ENCODE measurements at places on chromosomes 5 and 9.

DNA sequence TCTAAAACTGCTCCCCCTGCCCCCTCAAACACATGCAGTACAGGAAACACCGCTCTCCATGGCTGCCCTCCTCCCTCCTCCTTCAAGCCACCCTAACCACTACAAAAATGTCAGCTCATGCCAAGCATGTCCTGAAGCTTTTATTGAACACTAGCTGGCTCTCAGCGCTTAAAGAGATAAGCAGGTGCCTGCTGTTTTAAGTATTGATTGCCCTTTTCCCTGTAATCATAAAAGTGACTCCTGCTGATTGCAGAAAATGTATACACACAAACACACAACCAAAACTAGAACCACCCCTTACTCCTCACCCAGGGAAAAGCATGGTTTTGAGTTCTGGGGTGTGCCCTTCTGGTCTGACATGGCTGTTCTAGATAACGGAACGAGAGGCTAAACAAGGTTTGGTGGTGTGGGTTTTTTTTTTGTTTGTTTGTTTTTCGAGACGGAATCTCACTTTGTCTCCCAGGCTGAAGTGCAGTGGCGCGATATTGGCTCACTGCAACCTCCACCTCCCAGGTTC is 3.7 kb upstream of the UCK1 start:
- DNase-seq, result no peak

DNA sequence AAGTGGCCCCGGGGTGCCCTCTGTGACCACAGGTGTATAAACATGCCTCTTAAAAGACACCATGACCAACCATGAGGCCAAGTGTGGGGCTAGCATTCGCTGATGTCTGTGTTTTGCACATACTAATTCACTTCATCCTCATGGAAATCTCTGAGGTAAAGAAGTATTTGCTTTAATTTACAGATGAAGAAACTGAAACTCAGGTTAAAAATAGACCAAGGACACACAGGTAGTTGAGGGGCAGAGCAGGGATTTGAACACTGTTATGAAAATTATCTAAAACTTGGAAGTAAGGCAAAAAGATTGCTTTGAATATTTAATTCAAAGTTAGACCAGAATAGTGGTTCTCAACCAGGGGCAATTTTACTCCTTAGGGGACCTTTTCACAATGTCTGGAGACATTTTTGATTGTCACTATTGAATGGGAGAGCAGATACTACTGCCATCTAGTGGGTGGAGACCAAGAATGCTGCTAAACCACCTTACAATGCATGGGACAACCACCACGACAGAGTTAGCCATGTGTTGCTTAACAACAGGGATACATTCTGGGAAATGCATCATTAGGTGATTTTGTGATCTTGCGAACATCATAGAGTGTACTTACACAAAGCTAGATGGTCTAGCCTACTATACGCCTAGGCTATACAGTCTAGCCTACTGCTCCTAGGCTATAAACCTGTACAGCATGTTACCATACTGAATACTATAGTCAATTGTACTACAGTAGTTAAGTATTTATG is 8.0 kb upstream of the FXN start:
- peak; percentile 36 for DNase-seq

DNA sequence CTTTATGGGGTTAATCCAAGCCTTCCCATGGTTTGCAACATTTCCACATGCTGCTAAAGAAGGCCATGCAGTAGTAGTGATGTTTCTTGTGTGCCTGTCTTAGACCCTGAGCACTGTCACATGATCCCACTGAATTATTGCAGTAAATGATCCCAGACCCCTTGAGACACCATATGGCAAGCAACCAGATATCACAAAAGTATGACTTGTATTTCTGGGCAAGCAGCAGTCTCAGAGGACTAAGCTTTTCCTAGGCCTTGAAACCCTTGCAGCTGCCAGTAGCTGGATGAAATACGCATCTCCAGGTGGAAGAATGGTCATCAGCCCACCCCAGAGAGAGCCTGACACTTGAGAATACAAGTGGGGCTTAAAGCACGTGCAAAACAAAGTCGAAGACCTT is 41.8 kb downstream of the CDO1 start:
- DNase-seq, result no peak

- DNase-seq, result no peak
Observed at GRCh38 chr9:106961623-106962022, 98.7 kb downstream of the ZNF462 start.

DNA sequence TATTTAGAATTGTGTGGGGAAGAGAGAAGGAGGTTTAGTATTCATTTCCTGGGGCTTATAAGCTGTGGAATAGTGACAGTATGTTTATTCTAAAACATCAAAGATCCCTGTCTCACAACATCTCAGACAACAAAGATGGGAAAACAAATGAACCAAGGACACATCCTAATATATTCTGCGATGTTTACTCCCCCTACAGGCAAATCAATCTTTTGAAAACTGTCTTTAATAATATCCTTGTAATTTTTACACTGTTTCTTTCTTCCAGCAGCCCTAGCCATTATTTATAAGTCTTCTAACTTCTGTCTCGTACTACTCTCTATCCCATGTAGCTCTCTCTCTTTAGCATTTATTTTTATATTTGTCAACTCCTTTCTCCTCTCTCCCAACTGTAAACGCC is 33.5 kb upstream of the TMEM252 start:
- no peak for DNase-seq

DNA sequence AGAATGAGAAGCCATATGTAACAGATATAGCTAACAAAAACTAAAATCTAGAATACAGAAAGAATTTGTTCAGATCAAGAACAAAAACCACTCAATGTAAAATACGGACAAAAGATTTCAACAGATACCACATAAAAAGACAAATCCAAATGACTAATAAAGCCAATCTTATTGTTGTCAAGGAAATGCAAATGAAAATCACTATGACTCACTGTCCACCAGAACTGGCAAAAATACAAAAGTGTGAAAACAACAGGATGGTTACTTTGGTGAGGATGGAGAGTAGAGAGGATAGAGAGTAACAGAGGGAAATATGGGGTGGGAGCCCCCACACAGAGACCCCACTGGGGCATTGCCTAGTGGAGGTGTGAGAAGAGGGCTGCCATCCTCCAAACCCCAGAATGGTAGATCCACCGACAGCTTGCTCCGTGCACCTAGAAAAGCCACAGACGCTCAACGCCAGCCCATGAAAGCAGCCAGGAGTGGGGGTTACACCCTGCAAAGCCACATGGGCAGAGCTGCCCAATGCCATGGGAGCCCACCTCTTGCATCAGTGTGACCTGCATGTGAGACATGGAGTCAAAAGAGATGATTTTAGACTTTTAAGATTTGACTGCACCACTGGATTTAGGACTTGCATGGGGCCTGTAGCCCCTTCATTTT is 15.2 kb upstream of the RHOBTB3 start:
- peak; percentile 82 for DNase-seq

- peak; percentile 55 for DNase-seq
Observed at GRCh38 chr9:16864649-16865434, 5.6 kb downstream of the BNC2 start.

GRCh38 chr5:92017776-92018175 is 634.7 kb upstream of the ARRDC3 start:
- DNase-seq, result peak; percentile 87

DNA sequence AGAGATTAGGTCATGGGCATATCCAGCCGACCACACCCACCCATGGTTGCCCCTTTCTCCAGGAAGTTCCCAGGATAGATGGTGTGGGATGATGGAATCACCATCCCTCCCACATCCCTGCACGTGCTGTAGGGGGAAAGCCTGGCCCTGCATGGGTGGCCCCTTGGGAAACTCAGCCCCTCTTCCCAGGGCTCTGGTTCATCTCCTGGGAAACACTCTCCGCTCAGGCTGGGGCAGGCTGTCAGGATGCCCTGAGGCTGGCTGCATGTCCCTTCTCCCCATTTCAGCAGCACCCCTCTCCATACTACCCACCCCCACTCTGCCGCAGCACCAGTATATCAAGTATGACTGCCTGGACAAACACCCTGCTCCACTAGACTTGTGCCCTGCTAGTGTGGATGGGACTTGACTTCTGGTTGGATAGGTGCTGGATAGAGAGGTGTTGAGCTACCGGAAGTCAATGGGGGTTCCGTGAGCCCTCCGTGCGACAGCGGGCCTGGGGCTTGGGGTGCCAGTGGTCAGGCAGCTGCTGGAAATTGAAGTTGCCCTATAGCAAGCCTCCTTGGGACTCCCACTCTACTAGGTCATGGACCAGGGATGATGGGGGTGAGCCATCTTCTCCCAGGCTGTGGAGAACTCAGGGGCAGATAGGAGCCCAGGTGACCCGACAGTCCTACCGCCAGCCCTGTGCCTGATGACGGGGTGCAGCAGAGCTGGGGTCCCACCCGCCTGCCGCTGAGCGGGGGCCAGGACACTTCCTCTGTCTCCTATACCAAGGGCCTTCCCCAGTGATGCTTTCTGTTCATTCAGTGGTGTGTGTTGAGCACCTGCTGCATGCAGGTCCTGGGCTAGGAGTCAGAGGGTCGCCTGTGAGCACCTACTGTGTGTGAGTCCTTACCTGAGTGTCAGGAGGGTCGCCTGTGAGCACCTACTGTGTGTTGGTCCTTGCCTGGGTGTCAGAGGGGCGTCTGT is 69.4 kb upstream of the COL5A1 start:
- no peak for DNase-seq

DNA sequence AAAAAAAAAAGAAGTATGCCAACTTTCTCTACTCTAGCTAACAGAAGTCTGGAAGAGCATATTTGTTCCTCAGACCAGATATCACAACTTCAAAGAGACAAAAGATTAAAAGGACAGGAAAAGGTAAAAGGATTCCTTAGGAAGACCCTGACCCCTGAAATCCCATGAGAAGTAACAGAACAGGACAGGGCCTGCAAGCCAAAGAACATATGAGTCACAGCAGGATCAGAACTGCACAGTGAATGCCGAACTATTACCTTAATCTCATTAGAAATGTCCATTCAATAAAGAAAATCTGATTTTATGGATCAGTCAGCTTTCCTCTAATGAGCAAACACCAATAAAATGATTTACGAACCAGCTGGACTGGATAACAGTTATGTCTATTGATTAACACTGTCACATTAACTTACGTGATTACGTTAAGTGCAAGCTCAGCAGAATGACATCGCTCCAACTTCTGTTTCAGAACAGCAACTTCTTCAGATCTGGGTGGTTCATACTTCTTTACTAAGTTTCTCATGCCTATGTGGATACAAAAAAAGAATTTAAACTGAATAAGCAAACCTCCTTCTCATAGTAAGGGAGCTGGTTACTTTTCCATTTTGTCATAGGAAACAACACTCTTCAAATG is 13.6 kb downstream of the CCNH start:
- no peak for DNase-seq

DNA sequence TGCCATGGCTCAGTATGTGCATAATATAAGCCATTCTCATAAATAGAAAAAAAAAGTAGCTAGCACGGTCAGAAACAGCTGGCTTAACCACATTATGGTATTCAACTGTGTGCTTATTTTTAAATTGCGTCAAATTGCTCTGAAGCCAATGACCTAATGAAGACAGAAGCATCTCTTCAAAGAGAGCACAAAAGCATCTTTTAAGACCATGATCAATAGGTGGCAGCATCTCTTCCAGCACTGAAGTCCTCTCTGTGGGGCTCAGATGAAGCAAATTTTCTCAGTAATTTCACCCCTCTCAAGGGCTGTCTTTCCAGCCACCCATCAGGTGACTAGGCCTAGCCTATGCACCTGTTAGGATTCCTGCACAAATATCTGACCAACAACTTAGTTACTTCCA is 251.4 kb downstream of the GLIS3 start:
- DNase-seq, result peak; percentile 18

DNA sequence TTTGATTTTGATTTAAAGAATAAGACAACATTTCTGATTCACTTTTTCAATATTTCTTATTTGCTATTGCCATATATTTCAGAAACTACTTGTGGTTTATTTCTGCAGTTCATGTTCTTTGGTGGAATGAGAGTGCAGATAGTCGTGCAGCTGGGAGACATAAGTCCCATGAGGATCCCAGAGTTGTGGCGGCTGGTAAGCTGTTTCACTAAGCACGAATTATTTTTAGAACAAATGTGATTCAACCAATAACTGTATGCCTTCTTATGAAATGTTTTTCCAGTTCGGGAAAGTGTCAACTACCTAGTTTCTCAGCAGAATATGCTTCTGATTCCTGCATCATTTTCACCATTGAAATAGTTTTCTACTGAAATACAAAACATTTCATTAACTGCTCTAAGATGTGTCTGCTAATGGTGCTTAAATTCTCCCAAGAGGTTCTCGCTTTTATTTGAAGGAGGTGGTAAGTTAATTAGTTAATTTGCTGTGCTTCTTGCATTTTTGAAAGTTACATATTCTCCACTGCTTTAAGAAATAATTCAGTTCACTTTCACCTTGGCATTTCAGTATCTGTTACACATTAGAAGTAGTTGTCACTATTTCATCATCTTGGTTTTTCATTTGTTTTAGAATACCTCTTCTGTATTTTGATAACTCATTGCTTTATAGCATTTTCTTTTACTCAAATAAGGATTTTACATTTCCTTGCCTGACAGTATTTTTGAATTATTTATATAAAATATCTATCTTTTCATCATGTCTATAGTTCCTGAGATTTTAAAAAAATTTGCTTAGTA is 9.0 kb downstream of the NIPSNAP3B start:
- no peak for DNase-seq

DNA sequence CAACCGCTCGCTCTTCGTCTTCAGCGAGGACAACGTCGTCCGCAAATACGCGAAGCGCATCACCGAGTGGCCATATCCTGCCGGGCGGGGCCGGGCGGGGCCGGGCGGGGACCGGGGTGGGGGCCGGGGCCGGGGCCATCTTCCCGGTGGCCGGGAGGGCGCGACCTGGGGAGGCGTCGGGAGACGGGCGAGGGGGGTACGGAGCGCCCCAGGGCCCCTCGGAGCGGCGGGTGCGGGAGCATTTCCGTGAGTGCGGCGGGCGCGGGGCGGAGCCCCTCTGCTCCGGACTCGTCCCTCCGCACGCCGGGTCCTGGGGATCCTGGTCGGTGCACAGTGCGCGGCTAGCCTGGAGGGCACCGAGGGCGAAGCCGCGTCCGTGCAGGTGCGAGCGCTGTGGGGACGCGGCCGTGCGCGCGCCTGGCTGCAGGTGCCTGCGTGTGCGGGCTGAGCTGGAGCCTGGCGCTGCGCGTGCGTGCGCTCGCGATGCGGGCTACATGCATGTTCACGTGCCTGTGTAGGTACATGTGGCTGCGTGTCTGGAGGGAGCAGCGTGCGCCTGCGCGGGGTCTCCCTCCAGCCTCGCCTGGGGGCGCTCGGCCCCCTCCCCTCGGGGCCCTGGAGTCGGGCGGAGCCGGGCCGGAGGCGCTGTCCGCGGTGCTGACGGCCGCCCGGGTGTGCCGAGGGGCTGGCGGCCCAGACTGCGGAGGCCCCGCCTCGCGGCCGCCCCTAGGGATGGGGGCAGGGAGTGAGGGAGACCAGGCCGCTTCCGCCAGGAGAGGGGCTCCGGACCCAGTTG is 762 bp downstream of the CACNA1B start:
- DNase-seq, result no peak

GRCh38 chr5:168585119-168585856 is 6.1 kb upstream of the PANK3 start:
- no peak for DNase-seq

- DNase-seq, result no peak
Observed at GRCh38 chr5:4383102-4383501, 757.0 kb upstream of the ADAMTS16 start.

DNA sequence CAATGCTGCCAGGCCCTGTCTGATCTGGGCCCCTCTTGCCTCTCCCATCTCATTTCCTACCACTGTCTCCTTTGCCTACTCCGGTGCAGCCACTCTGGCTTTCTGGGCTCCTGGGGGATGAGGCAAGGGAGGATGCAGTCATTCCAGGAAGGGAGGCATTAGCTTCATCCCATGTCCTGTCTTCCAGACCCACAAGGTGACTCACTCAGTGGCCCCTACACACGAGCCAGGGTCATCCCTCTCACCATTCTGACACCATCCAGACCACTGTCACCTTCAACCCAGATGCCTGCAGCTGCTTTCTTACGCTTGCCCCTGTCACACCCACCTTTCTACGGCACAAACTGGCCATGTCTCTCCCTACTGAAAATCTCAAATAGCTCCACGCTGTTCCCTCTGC is 19.1 kb downstream of the ACSL6 start:
- DNase-seq, result no peak
